Kidney (tissue), 22 donors: ENCODE measurements at places on chromosomes 1 and 21. TPM values are rescaled to one million over a fixed set of nuclear protein-coding genes. Genes with fewer than 3 reads are reported as not detected.

Gene S100A7A
- not detected for total RNA-seq

GRCh38 chr1:86394416-86394815 lies 1.7 kb downstream of the ODF2L start:
- DNase-seq, result no peak

Gene RAB7B
- 2.0 TPM for total RNA-seq

DNA sequence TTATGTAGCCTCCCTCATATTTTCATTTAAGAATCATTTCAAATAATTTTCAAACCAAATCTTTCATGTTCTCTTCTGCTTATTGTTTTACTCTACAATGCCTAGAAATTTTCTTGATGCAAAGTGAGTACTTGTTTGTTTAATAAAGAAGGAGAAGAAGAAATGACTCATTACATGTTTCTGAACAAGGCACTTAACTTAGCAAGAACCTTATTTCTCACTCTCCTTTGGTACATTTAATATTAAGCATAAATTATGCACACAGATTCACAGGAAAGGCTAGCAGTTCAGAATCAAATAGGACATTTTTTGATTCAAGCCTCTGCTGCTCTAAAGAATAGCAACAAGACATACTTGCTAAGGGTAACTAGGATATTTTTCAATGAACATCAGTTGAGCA lies 9.1 kb downstream of the SCYL3 start:
- no peak for DNase-seq

- no peak for DNase-seq
Observed at GRCh38 chr1:169692756-169693460, 18.5 kb downstream of the SELL start.

- DNase-seq, result no peak
Observed at GRCh38 chr21:46052703-46053651, 44.9 kb upstream of the COL6A2 start.
